ENCODE measurements at places on chromosomes 3 and 15.
A peak's percentile ranks its signal among the peaks of the same experiment; 100 is the strongest.

DNA sequence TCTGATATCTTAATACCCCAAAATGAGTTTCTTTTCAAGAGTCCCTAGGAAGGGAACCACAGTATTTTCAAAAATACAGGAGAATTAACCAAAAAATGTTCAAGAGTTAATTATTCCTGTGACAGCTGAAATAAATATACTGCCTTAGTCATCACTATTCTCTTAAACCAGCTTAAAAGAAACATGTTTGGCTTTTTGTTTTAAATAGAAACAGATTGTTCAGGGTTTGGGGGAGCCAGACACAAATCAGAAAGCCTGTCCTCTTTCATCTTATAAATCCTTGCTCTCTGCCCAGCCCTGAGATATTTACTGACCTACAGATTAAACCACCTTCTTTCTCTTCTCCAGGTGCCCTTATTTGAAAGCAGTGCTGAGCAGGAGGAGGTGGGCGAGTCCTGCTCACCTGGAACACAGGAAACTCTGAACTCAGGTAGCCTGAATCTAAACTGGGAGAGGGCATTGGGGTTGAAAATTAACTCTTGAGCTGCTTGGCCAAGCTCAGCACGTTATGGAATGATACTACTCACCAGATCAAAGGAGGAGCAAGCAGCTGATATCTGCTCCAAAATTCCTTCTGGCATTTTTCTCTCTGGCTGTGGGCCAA, 84.1 kb upstream of the SPRED1 start:
- DNase-seq = no peak

DNA sequence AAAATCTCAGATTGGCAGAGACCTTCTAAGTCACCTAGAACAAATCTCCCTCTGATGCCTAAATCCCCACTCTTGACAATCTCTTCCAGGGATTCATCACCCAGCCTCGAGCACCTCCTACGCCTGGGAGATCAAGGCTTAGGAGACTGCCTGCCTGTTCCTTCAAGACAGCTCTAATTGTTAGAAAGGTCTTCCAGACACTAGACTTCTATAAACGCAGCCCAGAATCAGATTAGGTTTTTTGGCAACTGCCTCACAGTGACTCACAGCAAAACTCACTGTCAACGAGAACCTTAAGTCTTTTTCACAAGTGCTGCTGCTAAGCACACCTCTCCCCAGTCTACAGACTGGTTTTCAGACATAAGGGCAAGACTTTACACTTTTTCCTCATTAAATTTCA, 23.1 kb downstream of the SRGAP3 start:
- no peak for DNase-seq

DNA sequence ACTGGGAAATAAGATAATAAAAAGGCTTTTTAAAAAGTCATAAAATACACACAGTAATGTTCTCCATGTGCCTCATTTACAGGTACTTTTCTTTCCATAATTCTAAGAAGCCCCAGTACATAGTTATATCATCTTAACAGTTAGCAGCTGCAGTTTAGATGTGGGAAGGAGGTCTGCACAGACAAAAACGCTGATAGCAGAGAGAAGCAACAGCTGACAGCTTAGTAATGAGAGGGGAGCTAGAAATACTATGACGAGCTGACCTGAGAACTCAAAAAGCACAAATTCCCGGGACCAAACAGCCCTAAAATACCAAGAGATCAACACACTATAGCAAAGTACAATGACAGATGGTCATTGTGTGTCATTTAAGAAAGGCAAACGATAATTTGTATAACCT, 36.7 kb upstream of the ARHGEF3 start:
- DNase-seq = no peak

- DNase-seq = no peak
Measured at GRCh38 chr3:120355486-120355885, 6.3 kb upstream of the LRRC58 start.

DNA sequence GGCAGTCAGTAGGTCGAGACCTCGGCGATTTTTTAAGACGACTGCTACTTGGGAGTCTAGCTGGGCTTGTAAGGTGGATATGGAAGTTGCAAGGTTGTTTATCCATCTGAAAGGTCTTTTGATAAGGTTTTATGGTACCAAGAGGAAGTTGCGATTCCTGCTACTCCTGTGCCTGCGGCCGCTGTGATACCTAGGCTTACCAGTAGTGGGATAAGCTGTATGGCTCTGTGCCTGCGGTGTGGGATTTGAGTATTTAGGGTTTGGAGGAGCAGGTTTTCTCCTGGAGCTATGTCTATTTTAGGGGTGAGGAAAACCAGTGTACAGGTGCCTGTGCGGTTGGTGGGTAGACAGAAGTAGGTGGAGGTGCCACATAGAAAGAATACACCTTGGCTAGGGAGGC, 1059.8 kb downstream of the SI start:
- DNase-seq = no peak

DNA sequence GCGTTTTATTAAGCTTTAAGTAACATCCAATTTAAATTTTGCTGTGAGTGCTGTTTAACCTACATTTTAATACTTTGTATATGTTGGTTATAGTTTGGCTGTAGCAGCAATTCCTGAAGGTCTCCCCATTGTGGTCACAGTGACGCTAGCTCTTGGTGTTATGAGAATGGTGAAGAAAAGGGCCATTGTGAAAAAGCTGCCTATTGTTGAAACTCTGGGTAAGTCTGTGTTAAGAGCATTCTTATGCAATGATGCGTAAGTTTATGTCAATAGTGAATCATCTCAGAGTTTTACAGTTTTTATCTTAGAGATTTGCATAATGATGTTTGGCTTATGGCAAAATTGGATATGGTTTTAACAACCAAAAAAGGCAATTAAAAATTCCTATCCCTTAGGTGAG, 62.7 kb downstream of the ASTE1 start:
- DNase-seq = no peak

DNA sequence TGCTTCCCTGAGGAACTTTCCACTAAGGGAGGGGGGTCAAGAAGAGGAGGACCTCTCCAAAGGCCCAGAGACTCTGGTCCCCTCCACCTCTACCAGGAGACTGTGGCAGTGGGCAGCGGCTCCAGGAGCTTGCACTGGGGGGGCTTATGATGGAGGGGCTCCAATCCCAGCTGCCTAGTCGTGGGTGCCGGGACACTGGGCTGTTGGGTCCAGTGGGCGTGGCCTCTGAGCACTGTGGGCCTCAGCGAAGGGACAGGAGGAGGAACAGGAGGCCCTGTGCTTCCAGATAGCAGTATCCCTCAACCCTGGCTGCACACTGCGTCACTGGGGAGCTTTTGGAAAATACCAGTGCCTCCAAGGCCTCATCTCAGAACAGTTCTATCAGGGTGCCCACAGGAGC, 13.5 kb upstream of the DLL4 start:
- no peak for DNase-seq

- DNase-seq = no peak
Measured at GRCh38 chr3:25053360-25053759, 374.7 kb upstream of the RARB start.

DNA sequence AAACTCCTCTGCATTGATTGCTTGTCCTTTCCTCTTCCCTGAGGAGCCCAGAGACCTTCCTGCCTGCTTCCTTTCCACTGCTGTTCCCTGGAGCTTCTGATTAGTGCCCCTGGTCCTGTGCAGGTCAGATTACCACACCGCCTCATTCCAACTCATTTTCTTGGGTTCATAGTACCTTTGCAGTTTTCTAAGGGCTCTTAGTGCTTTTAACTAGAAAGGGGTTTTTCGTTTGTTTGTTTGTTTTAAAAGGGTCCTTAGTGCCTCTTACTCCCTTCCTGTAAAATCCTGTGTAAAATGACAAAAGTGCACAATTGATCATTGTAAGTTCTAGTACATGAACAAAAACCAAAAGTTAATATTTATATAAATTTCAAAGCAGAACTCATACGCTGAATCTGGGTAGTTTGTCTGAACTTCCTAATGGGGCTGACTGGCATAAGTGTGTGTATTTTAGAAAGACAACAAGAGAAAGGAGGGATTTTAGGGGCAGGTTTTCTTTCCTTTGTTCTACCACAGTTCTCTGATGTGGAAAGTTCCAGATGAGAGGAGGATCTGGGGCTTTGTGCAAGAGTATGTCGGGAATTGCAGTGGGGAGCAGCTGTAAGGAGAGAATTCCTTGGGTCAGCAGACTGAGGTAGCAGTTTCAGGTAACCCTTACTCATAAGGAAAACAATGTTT, 30.6 kb downstream of the SNRK start:
- DNase-seq = no peak

DNA sequence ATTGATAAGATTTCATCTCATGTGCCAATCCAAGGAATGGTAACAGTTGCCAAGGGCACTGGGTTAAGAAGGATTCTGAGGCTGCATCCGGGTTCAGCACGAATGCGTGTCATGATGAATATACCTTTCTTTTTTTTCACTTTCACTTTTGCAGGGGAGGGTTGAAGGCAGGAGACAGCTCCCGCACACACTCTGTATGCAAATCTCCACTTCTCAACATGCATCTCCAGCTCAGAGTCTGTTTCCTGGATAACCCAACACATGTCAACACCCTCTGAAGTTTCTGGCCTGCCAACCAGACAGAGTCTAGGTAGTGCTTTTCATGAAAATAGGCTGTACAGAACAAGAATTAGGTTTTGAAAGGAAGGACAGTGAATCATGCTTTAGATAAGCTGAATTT, 21.6 kb downstream of the B4GALT4 start:
- peak; percentile 25 for DNase-seq

DNA sequence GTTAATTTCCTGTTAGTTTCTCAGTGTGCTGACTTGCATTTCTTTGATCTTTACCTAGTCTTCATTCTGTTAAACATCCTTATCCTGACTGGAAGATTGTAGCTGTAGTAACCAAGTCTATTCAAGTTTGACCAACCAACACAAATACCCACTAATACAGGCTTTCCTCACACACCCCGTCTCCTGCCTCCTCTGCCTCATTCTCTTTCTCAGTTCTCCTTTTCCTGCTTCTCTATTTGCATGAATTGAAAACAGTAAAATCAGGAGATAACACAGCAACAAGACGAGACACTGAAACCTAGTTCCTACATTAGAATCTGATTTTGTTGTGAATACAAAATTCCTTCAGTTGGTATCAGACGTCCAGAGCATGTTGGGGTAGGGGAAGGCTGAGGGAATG, 116.9 kb upstream of the ARPP21 start:
- DNase-seq = no peak

- no peak for DNase-seq
Measured at GRCh38 chr15:59260090-59260489, 53.4 kb downstream of the LDHAL6B start.

DNA sequence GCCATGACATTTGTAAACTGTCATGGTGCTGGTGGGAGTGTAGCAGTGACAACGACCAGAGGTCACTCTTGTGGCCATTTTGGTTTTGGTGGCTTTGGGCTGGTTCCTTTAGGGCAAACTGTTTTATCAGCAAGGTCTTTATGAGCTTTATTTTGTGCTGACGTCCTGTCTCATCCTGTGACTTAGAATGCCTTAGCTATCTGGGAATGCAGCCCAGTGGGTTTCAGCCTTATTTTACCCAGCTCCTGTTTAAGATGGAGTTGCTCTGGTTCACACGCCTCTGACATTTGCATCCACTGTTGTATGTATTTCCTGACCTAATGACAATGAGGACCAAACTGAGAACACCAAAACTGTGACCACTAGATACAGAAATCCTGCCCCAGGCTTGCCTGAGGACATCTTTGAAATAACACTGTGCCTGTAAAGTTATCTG, 37.6 kb downstream of the RAB8B start:
- no peak for DNase-seq

DNA sequence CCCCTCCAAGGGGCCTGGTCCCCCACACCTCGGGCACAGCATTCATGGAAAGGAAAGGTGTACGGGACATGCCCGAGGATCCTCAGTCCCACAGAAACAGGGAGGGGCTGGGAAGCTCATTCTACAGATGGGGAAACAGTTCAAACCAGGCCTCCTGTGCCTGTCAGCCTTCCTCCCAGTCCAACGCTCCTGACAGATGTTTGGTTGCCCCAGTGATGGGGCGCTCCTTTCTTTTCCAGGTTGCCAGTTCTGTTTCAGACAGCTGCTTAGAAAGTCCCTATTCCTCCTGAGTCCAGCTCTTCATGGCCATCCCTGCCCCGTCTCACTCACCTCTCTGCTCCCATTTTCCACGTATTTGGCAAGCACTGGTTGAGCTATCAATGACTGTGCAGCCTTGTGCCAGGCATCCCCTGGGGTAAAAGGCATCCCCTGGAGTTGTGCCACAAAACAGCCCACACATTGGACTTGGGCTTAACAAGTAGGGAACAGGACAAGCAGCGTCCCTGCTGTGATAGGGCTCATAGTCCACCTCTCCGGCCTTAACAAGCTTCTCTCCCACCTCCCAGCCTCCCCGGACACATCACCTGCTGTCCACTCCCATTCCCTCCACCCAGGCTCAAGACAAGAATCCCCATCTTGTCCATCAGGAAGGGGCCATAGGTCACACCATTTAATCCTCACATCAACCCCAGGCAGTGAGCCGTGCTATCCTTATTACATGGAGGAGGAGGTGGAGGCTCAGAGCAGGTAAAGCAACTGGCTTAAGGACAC, 6.6 kb downstream of the OXTR start:
- DNase-seq = no peak

DNA sequence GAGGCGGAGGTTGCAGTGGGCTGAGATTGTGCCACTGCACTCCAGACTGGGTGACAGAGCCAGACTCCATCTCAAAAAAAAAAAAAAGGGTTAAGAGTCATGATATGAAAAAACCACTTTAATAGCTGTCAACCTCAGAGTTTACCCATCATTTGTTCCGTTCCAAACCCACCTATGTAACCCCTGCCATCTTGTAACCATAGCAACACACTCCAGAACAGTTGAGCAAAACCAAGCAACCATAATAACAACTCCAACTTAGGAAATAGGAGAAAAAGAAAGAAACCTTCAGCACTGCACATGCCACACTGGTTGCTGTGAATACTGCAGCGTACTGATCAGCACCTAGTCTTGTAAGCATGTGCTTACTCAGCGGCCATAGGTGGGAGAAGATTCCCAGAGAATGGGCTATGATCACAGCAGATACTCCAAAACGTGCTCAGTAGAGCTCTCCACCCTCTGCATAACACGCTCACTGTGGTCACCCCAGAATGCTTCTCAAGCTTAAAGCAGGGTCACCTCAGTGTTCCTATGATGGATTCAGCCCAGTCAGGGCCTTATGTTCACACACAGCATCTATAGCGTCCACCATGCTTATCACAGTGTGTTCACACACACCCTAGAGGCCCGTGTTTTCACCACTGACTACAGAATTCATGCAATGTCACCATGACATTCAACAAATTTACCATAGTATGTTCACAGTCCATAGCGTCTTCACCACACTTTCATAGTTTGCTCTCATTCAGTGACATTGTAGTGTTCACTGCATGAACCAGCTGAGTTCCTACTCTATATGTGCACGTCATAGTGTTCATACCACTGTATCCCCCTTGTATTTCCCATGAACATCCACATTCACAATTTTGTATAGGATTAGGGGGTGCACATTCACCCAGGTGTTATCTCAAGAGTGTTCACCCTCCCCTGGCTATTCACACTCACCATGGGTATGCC, 6.5 kb upstream of the CILP start:
- no peak for DNase-seq

GRCh38 chr3:13788522-13789424, 91.1 kb downstream of the WNT7A start:
- no peak for DNase-seq

- no peak for DNase-seq
Measured at GRCh38 chr15:88613074-88613944, 7.8 kb upstream of the AEN start.

- no peak for DNase-seq
Measured at GRCh38 chr3:141529256-141529655, 42.4 kb downstream of the RASA2 start.

- DNase-seq = no peak
Measured at GRCh38 chr3:4841776-4842440, 137.3 kb upstream of the BHLHE40 start.

All from GM12892 (cell line).